ENCODE measurements at places on chromosomes 12 and 14.

DNA sequence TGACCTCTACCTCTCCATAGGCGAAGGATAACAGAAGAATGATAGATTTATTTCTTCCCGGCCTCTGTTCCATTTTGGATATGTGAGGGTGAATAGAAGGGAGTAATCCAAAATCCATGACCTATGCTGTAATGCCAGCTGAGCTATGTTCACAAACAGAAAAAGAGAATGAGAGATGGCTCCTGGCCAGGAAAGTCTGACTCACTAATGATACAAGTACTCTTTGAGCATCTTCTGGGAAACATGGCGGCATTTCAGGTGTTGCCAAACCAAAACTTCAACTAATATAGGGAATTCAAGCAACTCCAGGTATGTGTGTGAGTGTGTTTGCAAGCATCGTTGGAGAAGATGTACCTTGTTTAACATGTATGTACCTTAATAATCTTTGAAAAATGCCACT, 55.1 kb downstream of the MED13L start:
- DNase-seq = peak; percentile 67

- DNase-seq = no peak
These were observed 17.2 kb upstream of the ELK3 start for GRCh38 chr12:96177013-96177412.

- no peak for DNase-seq
These were observed 49.2 kb downstream of the SH2B3 start for GRCh38 chr12:111454716-111455447.

DNA sequence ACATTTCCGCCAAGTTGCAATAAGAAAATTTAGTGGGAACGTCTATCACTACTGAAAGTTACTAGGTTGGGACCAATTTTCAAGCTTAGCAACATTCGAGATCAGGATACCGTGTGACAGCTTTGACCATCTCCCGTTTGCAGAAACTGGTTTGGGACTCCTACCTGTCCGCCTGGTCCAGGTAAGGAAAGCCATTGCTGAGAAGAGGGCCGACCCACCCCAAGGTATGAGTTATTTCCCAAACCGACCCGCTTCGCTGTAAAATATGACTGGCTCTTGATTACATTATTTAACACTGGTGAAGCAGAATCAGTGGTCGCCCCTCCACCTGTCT, 271 bp downstream of the DNAI7 start:
- no peak for DNase-seq

DNA sequence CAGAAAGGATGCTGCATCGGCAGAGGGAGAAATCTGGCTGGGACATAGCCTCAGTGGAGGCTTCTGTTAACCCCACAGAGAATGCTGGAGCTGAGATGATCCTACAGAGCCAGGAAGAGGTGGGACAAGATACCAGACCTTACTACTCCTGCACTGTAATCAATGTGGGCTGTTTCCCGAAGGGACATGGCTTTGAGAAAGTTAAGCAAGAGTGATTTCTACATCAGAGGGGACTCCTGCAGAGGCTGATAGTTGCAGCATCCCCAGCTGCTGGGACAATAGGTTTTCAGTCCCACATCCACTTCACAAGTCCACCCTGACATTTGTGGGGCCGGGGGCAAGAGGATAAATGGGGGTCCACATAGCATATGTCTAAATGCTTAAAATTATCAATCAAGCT, 22.5 kb upstream of the CMKLR1 start:
- no peak for DNase-seq

GRCh38 chr12:18430425-18431048, 169.2 kb downstream of the PIK3C2G start:
- peak; percentile 76 for DNase-seq

DNA sequence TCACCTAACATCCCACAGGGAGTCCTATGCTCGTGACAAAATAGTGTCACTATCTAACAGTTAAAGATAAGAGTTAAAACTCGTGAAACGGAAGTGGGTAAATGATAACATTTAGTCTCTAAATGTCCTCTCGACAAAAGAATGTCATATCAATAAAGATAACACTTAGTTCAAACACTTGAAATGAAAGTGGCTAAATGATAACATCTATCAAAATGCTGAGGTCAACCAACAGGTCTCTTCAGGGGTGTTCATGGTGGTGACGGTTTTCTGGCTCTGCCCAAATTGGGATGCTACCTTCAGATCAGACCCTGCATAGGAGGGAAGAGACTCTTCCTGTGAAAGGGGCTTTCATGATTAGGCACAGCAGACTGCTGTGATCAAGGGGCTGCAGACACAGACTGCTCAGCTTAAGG, 22.1 kb downstream of the IL26 start:
- DNase-seq = no peak

DNA sequence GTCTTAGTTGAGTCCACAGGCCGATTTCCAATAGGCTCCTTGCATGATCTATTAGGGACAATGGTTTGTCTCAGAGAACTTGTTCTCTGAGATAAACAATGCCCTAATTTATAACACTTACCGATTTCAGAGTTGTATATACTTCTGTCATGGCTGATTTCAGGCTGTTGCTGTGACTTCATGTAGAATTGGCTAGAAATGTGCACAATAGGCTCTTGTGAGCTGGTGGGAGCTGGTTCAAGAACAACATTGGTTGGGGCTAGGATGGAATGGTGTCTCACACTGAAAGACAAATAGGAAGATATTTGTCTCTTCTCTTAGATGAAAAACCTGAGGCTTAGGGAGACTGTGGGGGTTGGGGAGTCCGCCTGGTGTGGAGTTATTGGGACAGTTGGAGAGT, 6.7 kb upstream of the KRT86 start:
- DNase-seq = no peak

- peak; percentile 50 for DNase-seq
These were observed 101.2 kb upstream of the STXBP6 start for GRCh38 chr14:25150934-25151790.

DNA sequence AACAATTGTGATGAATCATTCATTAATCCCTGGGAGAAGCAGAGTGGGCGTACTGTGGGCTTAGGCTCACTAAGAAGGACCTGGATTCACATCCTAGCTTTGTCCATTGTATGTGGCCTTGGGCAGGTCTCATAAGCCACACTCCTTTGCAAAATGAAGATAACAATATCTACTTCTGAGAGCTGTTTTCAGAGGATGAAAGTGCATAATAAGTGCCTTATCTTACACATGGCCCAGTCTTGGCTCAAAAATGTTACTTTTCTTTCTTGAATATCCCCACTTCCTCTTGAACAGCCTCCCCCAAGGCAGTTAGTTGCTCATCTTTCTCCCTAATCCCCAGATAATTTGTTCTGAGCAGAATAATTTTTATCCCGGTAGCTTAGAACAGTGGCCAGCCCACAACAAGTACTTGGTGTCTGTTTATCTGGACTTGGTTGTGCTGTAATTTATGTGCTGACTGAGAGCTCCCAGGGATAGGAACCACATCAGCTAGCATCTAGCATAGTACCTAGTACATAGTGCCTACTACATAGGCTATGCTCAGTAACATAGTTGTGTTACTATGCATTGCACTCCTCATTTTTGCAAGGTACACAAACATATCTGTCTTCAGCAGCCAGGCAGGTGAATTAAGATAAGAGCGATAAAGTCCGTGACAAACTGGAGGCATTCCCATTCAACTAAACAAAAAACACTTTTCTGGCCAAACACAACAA, 61.7 kb upstream of the NUDT4 start:
- no peak for DNase-seq

GRCh38 chr12:91044586-91044985, 13.2 kb downstream of the KERA start:
- DNase-seq = no peak

DNA sequence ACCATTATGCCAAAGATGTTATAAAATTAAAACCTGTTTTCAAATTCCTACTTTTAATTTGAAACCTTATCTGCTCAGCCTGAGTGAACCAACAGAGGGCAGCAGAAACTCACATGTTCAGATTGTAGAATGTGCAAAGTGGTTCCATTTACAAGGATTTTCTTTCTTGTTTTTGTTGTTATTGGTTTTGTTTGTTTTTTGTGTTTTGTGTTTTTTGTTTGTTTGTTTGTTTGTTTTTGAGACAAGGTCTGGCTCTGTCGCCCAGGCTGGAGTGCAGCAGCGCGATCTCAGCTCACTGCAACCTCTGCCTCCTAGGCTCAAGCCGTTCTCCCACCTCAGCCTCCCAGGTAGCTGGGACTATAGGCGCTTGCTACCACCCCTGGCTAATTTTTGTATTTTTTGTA, 22.8 kb upstream of the GARIN2 start:
- peak; percentile 58 for DNase-seq

DNA sequence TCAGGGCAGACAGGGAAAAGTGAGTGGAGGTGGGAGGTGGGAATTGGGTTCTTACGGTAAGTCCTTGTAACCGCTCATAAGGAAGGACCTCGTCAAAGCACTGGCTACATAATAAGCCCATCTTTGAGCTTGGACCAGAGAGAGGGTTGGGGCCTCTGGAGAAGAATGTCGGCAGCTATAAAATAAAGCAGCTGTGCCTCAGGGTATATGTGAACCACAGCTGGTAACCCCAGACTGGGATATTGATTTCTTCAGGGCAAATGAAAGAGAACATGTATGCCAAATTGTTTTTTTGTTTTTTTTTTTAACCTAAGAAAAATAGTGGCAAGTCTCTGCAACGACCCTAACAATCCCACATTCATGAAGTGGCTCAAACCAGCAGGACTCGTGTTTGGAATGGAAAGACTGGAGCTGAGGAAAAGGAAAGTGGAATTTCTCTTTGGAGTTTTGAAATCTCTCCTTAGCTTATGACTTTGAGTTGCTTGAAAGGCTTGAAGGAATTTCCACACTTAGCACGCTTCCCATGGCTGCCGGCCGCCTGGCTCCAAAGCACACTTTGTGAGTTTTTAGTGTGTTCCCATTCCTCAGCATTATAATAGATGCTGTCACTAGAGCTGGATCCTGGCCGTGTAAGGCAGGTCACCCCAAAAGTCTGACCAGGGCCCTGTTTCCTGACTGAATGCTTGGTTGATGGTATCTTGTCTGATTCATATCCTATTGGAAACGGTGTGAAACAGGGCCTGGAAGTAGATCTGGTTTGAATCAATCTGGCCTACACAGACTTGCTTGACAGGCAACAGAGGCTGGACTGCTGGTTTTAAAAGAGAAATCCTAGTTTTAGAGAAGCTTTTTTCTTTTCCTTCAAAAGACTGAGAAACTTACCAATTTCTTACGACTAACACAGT, 244.7 kb downstream of the MSRB3 start:
- no peak for DNase-seq

DNA sequence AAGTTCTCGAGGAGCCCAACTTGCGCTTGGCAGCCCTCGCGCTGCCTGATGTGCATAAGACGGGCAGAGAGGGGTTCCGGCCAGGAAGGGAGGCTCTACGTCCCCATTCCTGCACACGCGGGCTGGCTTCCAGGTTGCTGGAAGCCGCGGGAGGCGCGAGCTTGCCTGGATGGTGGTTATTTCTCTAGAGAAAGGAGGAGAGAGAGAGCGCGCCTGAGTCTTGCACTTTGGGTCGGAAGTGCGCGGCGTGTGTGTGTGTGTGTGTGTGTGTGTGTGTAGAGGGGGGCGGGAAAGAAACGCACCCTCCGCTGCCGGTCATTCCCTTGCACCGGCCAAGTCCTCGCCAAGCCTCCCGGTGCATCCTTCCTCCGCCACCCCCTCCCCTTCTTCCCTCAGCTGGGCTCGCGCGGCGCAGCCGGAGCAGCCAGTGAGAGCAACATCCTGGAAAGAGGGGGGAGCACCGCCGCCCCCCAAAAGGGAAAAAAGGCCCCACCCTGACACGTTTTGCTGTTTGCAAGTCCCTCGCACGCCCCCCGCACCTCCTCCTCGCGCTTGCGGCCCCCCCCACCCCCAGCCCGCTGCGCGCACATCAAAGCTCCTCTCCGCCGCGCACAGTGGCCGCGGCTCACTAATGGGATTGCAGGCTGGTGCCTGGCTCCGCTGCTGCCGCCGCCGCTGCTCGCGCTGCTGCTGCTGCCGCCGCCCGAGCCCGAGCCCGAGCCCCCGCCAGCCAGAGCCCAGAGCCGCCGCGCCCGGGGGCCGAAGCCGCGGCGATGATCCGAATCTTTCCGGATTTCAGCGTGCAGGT, 4.4 kb upstream of the NPAS3 start:
- DNase-seq = no peak

DNA sequence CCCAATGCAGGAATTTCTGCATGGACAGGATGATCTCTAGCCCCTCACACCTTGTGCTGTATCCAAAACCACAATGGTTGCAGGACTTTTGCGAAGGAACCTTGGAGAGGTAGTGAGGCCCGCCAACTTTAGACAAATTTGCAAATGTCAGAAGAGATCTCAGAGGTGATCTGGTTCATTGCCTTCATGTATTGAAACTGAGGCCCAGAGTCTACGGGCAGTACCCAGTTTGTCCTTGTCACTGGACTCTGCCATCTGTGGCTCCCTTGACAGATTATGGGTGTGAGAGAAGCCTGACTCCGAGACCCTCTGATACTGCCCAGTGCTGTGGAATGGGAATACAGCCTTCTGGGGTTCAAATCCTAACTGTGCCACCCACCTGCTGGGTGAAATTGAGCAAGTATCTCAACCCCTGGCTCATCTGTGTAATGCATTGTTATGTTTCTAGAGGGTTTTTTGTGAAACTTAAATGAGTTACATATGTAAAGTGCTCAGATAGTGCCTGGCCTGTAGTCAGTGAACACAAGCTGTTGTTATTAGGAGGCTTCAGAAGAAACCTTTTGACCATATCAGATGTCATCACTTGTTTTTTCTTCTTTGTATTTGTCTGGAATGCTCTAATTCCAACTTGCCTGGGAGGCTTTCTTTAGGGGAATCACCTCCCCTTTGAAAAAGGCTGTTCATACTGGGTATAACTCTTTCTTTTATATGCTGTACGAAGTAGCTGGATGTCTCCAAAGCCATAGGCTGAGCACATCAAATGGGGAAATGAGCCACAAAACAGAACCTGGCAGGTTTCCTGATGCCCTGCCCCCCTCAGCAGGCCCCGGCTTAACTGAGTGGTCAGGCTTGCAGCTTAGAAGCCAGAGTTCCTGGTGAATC, 71.4 kb upstream of the SRSF5 start:
- no peak for DNase-seq

GRCh38 chr12:92034083-92034482, 111.6 kb downstream of the BTG1 start:
- no peak for DNase-seq

DNA sequence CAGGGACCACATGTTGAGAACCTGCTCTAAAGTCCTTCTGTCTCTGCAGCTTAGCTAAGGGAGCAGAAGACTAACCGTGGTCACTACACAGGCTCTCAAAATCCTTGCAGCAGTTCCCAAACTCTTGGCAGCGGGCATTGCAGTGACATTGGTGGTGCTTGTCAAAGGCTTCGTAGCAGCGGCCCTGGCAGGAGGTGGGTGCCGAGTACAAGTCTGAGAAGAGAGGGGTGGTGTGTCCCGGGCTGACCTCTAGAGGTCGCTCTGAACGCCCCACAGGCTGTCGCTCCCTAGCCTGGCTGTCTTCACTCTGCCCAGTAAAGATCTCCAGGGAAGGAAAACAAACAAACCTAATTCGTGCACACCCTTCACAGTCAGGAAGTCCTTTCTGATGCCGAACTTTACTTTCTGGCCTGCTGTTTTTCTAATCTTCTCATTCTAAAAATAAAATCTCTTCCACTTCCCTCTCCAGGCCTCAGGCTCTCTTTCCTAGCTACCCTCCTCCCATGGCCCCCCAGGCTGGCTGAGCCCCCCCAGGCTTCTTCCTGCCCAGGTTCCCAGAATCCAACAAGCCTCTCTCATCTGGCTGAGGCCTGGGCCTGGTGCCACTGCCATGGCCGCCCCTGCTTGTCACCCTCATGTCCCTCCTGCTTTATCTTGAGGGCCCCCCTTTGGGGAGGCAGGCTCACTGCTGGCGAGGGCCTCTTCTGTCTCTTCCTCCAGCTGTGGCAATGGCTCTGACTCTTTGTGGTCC, 7.7 kb downstream of the ENDOU start:
- peak; percentile 75 for DNase-seq

GRCh38 chr12:56041552-56042429, at the start of gene RPS26:
Gene RPS26, plus strand, starts transcription at chr12:56041918. Its CDS starts 249 bp downstream, at chr12:56042167.
- peak; percentile 100 for DNase-seq

Measured in ACHN (cell line).